ENCODE measurements at places on chromosomes 7 and 10.

DNA sequence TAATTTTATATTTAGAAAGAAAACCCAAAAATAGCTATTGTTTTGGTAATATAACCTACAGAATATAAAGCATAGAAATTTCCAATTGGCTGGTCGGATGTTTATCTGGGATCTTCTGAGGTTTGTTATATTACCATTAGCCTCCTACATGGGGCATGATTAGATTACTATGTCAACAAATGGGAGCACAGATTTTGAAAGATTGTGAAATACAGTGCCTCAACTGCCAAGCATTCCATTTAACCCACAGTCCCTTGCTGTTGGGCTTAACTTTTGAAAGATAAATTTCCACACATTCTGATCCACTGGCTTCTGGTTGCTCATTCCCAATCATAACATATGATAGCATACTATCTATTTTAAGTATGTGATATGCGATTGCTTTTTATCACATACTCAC is 455.4 kb upstream of the C7orf33 start:
- DNase-seq, result no peak

- DNase-seq, result no peak
These were observed 45.4 kb downstream of the AMPH start for GRCh38 chr7:38585572-38586354.

DNA sequence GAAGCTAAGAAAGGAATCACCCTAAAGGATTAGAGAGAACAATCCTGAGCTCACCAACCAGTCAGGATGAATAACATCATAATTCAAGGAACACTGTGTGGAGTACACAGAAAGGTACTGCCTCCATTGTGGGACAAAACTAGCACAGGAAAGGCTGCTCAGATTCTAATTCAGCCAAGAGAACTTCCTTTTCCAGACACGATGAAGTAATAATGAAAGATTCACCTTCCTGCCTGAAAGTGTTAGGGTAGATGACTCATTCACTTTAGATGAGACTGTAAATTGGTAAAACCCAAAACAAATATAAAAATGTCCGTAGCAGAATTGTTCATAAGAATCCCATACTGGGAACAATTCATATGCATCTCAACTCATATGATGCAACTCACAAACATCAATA is 167.2 kb downstream of the CDC14C start:
- DNase-seq, result no peak

DNA sequence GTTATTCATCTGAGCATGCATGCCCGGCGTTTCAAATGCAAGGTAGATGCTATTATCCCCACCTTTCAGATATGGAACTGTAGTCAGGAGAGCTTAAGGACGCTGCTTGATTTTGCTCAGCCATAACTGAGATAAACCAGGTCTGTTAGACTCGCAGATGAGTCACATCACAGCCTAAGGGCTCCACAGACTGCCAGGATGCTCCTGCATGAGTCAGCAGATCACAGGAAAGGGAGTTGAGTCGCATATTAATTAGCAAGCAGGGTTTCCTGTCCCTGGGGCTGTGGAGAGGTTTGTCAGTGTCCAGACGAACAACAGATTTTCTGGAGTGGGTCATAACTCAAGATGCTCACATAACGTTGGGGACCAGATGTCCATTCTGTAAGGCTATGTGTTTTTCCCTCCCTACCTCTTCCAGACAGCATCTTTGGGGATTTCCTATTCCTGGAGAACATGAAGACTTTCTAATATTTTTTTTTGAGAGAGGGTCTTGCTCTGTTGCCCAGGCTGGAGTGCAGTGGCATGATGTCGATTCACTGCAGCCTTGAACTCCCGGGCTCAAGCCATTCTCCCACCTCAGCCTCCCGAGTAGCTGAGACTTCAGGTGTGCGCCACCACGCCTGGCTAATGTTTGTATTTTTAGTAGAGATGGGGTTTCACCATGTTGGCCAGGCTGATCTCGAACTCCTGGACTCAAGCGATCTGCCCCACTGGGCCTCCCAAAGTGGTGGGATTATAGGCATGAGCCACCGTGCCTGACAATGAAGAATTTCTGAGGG is 36.7 kb downstream of the PFKFB3 start:
- DNase-seq, result no peak

DNA sequence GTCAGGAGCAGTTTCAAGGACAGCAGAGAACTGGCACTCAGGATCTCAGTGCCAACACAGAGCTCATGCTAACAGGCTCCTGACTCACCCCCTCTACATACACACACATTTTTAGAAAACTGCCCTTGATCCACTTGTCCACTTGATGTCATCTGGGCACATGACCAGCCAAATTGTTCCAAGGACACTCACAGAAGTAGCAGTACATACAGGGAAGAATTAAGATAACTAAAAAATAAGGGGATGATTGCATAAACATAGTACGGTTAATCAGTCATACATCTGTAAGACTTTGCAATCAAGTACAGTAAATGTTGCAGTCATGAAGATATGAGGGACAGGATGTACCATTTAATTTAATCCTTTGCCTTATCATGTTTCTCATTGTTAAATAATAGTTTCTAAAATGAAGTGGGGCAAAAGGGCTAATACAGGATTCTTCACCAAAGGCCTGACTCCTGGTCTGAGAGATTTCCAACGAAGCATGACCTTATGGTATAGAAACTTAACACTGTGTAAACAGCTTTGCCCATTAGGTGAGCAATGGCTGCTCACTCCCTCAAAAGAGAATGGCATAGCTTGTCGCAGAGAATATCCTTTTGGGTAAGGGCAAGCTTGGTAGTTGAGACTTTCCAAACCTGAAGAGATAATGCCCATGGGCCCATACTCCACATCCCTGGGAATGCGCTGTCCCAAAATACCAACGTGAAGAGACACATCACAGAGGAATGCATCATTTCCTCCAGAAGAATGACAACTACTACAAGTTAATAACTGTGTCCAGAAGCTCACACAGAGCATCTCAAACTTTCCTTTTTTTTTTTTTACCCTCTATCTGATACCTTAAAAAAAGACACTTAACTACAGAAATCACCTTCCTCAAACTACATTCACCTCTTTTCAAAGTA is 94.1 kb downstream of the ARMH3 start:
- DNase-seq, result no peak

DNA sequence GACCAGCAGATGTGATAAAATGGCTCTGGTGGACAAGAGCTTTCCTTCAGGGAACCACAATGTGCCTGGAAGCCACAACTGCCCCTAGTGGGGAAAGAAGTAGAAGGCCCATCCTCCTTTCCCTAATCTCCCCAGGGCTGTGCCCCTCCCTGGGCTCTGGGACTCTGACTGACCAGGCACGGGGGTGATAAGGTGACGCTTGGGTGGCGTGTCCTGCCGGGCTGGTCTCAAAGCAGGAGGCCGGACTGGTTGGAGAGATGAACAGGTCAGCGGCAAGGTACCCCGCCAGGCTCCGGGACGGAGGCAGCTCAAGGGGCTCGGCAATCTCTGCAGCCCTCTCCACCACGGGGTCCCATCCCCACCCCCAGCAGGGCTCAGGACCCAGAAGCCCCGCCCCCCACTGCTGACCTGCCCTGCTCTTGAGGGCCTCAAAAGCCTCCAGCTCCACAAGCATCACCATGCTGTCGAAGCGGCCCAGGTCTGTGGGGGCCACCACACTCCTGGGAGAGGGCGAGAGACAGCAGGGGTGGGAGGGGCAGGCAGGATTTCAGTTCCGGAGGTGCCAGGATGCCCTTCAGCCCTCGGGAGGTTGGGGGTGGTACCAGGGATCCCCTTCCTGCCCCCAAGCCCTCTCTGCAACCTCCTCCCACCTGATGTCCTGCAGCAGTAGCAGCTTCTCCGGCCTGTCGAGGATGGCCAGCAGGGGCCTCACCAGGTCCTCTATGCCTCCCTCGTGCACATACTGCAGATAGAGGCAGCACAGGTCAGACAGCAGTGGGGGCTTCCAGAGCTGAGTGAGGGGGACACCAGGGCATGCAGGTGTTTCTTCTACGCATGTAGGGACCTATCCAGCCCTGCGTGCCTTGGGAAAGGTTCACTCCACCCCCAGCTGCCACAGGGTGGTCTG is 12.2 kb downstream of the LZTS2 start:
- no peak for DNase-seq

DNA sequence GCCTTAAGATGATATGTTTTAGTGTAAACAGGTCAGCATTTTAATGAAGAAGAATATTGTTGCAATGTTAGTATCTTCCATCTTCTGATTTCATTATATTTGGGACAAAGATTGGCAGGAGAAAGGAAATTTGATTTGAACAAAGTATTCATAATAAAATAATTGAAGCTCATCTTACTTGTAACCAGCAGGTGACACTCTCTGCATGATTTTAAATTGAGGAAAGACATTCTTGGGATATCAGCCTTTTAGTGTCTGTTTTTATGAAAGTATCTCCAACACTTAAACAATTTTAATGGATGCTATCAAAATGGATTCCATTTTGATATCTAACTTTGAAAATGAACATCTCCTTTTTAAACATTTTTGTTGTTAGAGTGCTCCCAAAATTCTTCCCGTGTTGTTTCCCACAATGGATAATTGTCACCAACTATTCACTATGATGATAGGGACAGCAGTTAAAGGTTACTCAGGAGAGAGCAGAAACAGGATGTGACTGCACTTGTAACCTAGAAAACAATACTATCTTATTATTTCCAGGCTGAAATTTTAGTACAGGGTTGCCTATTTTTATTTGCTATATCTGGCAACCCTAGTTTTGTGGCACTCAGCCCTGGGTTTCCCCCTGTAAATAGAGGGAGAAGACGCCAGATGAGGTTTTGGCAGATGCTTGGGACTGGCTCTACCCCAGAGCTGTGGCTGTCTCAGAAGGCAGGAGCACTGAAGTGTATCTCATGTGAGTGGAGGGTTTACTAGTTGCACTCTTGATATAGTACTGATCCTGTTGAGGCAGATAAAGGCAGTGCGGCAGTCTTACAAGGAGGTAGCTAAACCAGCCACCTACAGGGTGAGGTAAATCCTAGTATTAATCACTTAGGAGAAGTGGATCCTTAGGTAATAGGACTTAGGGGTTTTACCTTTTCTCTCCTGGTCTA is 31.0 kb upstream of the ABCB4 start:
- no peak for DNase-seq

GRCh38 chr7:38215115-38215514 is 37.1 kb downstream of the STARD3NL start:
- DNase-seq, result no peak

GRCh38 chr7:47610506-47611044 is 28.7 kb upstream of the TNS3 start:
- DNase-seq, result no peak

DNA sequence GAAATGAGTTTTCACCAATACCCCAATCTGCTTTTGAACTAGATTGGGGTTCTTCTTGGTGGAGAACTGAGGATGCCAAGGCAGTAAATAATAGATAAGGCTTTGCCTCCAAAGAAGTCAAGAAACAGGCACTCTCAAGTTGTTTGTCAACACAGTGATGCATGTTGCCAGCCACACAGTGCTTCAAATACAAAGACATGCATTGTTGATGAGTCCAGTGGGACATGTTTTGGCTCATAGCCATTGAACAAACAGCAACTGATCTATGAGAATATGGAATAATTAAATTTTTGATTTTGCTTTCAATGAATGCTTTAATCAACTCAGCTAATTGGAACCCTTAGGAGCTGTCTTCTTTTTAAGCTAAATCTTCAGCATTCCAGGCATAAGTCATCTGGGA is 346.4 kb downstream of the THSD7A start:
- no peak for DNase-seq

DNA sequence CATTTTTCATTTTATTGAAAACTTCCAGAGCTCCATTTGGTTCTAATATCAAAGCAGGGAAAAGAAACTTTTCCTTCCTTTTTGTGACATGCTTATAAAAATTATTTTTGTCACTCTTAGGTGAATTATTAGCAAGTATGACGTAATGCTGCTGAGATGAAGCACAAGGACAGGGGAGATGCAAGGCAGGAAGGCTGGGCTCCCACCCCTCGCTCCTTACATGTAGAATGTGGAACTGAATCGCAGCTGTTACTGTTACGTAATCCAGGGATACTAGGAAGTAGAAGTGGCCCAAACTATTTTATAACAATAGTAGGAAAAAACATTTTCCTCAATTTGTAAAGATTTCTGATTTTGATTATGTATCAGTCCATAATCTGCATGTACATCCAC is 17.1 kb upstream of the GTPBP4 start:
- DNase-seq, result no peak

GRCh38 chr7:95493247-95493646 is 7.5 kb downstream of the ASB4 start:
- no peak for DNase-seq
